ENCODE measurements at places on chromosomes 16 and 17.
A peak's percentile ranks its signal among the peaks of the same experiment; 100 is the strongest.

- H3K4me3 ChIP-seq: no peak overlapping the region
- DNase-seq: no peak
- H3K4me1 ChIP-seq: no peaks in the 10 kb centered on the region
- peaks cover 4% of the 10 kb centered on the region for H3K36me3 ChIP-seq
- H3K27ac ChIP-seq: no peak overlapping the region
- no peaks in the 10 kb centered on the region for H3K27me3 ChIP-seq
These were observed 129.9 kb upstream of the ZFHX3 start for GRCh38 chr16:73177729-73178295.

- peaks cover 7% of the 10 kb centered on the region for H3K4me1 ChIP-seq
- no peak overlapping the region for H3K4me3 ChIP-seq
- no peak for DNase-seq
- H3K36me3 ChIP-seq: peaks cover 33% of the 10 kb centered on the region
- H3K27ac ChIP-seq: no peak overlapping the region
These were observed 19.4 kb downstream of the CLUH start for GRCh38 chr17:2691965-2692780.

- peaks cover 27% of the 10 kb centered on the region for H3K36me3 ChIP-seq
- no peak overlapping the region for H3K4me3 ChIP-seq
- DNase-seq: no peak
- no peaks in the 10 kb centered on the region for H3K4me1 ChIP-seq
- no peak overlapping the region for H3K27ac ChIP-seq
These were observed 85.6 kb upstream of the RPH3AL start for GRCh38 chr17:438191-438590.

DNA sequence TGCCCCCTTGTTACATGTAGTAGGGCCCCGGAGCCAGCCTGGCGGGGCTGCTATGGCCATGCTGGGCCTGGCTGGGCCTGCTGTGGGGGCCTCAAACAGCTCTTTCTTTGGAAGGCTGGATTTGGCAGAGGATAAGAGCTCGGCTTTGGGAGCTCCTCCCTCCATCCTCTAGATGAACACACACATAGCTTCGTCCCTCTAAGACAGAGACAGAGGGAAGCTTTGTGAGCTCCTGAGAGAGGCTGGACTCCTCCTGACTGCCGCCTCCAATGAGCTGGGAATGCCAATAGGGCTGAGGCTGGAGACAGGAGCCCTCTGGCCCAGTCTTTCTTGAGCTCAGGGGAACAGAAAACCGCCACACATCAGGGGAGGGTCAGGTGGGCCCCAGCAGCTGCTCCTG is 37.3 kb upstream of the CDC42EP4 start:
- H3K4me3 ChIP-seq: no peak overlapping the region
- H3K36me3 ChIP-seq: no peaks in the 10 kb centered on the region
- H3K27me3 ChIP-seq: no peaks in the 10 kb centered on the region
- no peak for DNase-seq

- peak overlapping the region; percentile 52 for H3K27ac ChIP-seq
- peaks cover 4% of the 10 kb centered on the region for H3K36me3 ChIP-seq
- no peaks in the 10 kb centered on the region for H3K27me3 ChIP-seq
- DNase-seq: no peak
- peaks cover 14% of the 10 kb centered on the region for H3K4me1 ChIP-seq
These were observed 7.8 kb downstream of the TRAF7 start for GRCh38 chr16:2163211-2163881.

GRCh38 chr17:76725580-76726230 is 701 bp downstream of the JMJD6 start:
- DNase-seq: peak; percentile 67
- H3K27me3 ChIP-seq: no peaks in the 10 kb centered on the region
- peak overlapping the region; percentile 99 for H3K27ac ChIP-seq
- peak overlapping the region; percentile 99 for H3K4me3 ChIP-seq
- peaks cover 27% of the 10 kb centered on the region for H3K4me1 ChIP-seq

DNA sequence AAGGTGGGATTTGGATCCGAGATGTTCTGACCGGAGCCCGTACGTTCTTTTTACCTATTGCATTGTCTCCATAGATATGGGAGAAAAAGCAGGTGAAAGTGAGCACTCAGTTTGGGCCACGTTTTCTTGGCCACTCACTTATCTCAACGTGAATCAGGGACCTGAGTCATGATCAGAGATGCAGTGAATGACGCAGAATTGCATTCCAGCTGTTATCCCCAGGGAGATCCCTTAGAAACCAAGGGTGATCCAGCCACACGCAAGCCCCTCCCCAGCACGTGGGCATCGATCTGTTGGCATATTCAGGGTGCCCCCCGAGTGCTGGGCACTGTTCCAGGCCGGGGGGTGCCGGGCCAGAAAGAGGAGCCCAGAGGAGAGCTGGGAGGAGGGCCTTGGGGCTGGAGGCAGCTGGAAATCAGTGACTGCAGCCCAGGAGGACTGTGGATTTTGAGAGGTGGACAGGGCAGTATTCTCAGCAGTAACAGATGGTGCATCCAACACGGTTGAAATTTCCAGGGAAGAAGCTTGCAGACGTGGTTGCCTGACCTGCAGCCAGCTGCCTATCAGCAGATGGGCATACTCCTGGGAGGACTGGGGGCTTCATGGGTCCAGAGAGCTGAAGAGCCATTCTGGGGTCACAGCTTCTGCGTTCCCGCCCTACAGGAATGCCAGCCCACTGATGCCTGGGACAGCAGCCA is 87.2 kb upstream of the CACNG5 start:
- no peaks in the 10 kb centered on the region for H3K27me3 ChIP-seq
- H3K36me3 ChIP-seq: peaks cover 10% of the 10 kb centered on the region
- H3K4me3 ChIP-seq: no peak overlapping the region
- no peak for DNase-seq
- peaks cover 1% of the 10 kb centered on the region for H3K4me1 ChIP-seq

DNA sequence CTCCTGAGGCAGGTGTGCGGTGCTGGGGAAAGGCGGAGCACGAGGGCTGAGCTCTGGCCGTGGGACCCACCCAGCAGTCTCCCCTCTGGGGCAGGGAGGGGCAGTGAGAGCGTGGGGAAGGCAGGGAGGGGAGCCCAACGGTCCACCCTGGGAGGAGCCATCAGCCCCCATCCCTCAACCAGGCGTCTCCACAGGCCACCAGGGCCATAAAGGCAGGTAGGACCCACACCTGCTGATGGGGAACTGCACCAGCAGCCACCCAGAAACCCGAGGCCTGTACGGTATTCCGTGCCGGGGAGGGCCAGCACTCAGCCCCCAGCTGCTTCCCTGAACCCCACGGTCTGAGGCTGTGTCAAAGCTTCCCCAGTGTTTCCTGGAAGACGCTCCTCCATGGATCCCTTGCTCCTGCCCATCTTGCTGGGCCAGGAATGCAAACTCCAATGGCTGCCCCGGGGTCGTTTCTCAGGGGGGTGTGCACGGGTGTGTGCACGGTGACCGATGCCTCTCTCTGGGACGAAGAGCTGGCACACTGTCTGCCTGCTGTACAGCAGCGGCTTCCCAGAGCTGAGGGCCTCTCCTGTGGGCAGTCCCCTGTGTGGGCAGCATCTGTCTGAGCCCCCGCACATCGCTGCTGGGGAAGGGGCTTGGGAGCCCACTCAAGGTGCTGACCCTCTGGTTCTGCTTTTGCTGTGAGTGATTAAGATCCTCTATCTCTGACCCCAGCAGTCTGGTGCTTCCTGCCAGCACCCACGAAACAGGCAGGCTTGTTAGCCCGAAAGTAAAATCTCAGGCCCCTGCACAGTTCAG is 17.2 kb upstream of the METRNL start:
- no peaks in the 10 kb centered on the region for H3K27me3 ChIP-seq
- no peaks in the 10 kb centered on the region for H3K4me1 ChIP-seq
- no peak for DNase-seq
- no peak overlapping the region for H3K4me3 ChIP-seq
- H3K36me3 ChIP-seq: peaks cover 11% of the 10 kb centered on the region

- no peak overlapping the region for H3K4me3 ChIP-seq
- peaks cover 35% of the 10 kb centered on the region for H3K27me3 ChIP-seq
- no peaks in the 10 kb centered on the region for H3K36me3 ChIP-seq
- no peak overlapping the region for H3K27ac ChIP-seq
- H3K4me1 ChIP-seq: no peaks in the 10 kb centered on the region
These were observed 49.5 kb upstream of the CCL1 start for GRCh38 chr17:34412534-34412933.

DNA sequence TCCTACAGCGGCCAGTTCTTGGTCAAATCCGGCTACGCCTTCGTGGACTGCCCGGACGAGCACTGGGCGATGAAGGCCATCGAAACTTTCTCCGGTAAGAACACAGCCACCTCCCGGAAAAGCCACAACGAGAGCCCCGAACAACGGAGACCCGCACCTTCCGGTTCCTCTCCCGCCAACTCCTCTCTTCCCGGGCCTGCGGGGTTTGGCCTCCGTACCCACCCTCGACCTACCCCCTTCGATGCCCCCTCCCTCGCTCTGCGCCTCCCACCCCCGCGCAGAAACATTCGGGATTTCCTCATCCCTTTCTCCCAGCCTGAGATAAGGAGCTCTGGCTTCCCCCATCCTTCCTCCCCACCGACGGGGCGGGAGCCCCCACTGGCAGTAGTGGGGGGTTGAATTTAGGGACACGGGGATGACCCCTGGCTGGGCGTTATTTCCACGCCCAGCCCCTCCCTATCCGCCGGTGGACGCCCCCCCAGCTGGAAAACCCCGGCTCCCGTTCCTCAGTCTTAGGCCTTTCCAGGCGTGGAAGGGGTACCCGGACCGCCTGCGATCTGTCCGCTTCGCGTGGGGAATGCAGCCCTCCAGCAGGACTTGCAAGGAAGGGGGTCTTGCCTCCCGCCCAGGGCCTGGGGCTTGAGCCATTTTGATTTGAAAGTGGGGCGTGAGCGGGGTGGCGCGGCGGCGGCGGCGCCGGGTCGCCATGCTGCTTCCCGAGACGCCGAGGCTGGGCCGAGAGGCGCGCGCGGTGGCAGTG is 822 bp downstream of the IGF2BP1 start:
- H3K4me1 ChIP-seq: peaks cover 20% of the 10 kb centered on the region
- H3K36me3 ChIP-seq: peaks cover 22% of the 10 kb centered on the region
- peaks cover 91% of the 10 kb centered on the region for H3K27me3 ChIP-seq
- no peak for DNase-seq
- H3K4me3 ChIP-seq: peak overlapping the region; percentile 77

DNA sequence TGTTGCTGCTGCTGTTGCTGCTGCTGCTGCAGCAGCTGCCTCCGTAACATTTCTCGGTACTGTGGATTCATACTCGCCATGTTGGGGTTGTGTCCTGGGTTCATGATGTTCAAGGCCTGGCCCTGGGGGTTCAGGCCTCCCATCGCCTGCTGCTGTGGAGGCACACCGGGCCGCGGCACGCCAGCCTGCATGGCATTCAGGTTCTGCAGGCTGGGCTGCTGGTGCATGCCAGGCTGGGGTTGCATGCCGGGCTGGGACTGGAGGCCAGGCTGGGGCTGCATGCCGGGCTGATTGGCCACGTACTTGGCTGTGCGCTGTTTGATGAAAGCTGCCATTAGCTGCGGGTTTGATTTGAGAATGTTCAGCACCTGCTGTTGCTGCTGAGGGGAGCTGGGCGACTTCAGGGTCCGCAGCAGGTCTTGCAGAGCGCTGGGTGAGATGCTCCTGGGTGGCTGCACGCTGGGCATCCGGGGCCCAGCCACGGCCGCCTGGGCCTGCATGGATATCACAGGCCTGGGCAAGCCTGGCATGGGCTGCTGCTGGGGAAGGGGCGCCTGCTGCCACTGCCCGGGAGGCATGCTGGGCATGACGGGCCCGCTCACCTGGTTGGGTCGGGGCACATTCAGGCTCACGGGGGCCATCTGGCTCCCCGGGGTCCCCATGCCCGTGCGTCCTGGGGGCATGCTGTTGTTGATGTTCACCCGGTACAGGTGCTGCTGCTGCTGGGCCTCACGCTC is 11.3 kb upstream of the TRAP1 start:
- peaks cover 76% of the 10 kb centered on the region for H3K36me3 ChIP-seq
- H3K4me1 ChIP-seq: peaks cover 10% of the 10 kb centered on the region
- H3K27me3 ChIP-seq: no peaks in the 10 kb centered on the region
- no peak for DNase-seq
- H3K4me3 ChIP-seq: no peak overlapping the region

DNA sequence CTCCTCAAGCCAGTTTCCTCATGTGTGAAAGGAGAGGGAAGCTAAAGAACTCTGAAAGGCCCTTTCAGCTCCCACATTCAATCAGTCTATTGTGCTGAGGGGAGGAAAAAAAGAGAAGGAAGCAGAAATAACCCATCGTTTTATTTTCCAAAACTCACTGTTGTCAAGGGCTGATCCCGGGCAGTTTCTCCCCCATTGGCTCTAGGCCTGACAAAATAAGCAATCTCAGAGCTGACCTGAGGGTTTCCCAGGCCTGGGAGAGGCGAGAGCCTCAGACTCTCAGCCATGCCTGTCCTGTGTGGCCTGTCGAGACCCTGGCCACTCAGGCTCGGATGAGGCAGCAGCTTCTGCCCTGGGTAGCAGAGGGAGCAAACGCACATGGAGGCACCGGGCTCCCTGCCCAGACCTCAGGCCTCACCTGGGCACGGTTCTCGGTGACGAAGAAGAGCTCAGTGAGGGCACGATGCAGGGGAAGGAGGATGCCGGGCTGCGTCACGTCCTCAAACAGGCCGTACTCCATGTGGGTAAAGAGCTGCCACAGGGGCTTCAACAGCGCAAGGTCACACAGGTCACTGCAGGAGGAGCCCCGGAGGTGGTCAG is 45.0 kb upstream of the ATP2A3 start:
- H3K4me1 ChIP-seq: peaks cover 11% of the 10 kb centered on the region
- no peak for DNase-seq
- no peak overlapping the region for H3K4me3 ChIP-seq
- no peak overlapping the region for H3K27ac ChIP-seq
- peaks cover 78% of the 10 kb centered on the region for H3K36me3 ChIP-seq

- H3K4me3 ChIP-seq: no peak overlapping the region
- H3K36me3 ChIP-seq: peaks cover 72% of the 10 kb centered on the region
- H3K4me1 ChIP-seq: peaks cover 3% of the 10 kb centered on the region
- H3K27ac ChIP-seq: peak overlapping the region; percentile 28
- no peak for DNase-seq
These were observed 9.7 kb upstream of the SPATA32 start for GRCh38 chr17:45271603-45272002.

- peak overlapping the region; percentile 26 for H3K27ac ChIP-seq
- H3K4me1 ChIP-seq: peaks cover 4% of the 10 kb centered on the region
- DNase-seq: peak; percentile 81
- H3K36me3 ChIP-seq: peaks cover 5% of the 10 kb centered on the region
- H3K27me3 ChIP-seq: no peaks in the 10 kb centered on the region
These were observed 4.9 kb downstream of the CDK3 start for GRCh38 chr17:76005263-76006149.

DNA sequence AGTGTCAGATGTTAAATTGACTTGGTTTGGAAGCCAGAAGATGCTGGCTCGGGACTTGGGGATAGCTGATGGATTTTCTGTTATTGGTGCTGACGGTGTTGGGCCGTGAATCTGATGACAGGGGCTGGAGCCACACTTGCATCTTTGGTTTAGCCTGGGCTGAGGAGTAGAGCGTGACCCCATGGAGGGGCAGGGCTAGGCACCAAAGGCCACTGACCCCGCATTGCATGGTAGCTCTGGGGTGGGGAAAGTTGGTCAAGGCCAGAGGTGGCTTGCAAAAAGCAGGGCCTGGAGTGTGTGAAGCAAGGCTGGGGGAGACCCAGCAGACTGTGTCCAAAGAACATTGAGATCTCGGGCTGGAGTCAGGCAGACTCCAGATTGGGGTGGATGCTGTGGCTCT is 25.3 kb downstream of the WSCD1 start:
- no peak overlapping the region for H3K4me3 ChIP-seq
- no peak overlapping the region for H3K27ac ChIP-seq
- no peaks in the 10 kb centered on the region for H3K4me1 ChIP-seq
- peaks cover 68% of the 10 kb centered on the region for H3K27me3 ChIP-seq
- H3K36me3 ChIP-seq: no peaks in the 10 kb centered on the region
